ENCODE measurements at places on chromosomes 6 and 20.
A peak's percentile ranks its signal among the peaks of the same experiment; 100 is the strongest.

DNA sequence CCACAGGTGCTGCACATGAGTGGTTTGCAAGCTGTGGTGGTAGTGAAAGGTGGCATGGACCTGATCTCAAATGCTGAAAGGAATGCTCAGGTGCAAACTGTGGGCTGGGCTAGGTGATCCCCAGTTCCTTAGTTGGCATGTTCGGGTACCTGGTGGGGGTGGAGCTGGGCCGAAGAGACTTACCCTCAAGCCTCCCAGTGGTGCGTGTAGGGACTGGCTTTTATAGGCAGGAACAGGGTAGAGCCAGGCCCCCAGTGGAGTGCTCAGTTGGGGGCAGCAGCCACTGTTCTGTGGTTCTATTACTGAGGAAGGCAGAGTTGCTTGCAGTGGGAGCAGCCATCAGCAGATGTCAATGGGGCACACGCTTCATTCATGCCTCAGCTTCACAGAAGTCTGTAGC, 399.8 kb downstream of the HTR1B start:
- DNase-seq: no peak

- DNase-seq: no peak
These were observed 253.2 kb downstream of the SOX4 start for GRCh38 chr6:21846541-21847451.

DNA sequence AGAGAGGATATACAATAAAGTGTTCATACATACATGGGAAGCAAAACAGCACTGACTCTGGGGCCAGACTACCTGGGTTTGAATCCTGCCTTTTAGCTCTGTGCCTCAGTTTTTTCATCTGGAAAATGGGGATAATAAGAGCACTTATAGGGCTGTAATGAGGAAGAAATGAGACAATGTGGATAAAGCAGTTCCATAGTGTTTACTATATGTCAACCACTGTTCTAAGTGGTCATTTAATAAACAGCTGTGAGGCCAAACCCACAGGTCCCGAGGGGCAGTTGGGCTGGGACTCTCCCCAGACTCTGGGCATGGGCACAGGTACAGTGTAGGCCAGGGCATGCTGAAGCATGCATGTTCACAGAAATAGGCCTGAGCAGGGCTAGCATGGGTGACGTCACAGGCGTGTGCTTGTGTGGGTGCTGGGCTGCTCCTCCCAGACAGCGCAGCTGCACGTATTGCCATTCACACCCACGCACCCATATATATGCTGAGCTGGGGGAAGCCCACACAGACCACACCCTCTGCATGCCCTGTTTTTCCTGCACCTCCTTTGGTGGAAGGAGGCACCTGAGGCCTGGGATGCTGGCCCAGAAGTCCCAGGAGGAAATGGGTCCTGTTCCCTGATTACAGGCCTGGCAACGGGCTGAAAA, 3.5 kb upstream of the PLCG1 start:
- peak; percentile 29 for DNase-seq

DNA sequence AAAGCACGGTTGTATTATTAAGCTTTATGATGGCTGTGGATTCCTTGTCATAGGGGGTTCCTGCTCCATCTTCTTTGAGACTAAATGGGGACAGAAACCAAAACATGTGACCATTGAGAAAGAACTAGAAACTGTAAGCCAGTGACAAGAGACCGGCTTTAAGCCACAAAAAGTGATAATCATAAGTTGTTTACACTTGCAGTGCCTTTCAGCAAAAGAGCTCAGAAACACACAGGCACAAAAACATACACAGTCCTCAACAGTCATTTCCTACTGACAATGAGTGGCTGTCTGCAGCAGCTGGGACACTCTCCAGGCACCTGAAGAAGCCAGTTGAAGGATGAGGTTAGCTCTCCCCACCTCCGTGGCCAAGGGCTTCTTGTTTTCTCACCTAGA, 20.0 kb upstream of the UBE2J1 start:
- no peak for DNase-seq

DNA sequence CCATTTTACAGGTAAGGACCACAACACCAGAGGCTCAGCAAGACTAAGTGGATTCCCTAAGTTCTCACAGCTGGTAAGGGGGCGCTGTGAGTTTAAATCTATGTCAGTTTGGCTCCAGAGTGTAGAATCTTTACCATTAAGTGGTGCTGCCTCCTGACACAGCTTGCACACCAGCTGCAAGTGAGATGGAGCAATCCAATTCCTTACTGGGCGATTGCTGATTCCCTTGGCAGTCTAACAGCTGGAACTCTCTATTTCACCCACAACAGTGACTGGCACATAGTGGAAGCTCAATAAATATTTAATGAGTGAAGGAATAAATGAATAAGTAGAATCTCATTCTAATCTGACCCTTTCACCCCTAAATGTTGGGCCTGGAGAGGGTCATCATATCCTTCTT, 176.7 kb downstream of the CLIC5 start:
- DNase-seq: no peak

DNA sequence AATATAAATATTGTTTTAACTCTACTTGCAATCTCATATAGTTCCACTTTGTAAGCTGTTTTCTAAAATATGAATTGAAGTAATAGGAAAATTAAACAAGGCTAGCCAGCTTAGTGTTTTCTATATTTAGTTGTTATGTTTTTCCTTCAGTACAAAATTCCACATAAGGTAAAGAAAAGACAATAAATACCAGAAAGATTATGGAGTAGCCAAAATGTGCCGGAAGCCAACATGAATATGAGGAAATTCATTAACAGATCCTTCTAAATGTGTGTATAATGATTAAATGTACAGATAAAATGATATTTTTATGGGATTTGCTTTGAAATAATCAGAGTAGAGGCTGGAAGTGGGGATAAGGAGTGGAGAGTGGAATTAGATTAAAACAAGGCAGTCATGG, 52.5 kb upstream of the COL21A1 start:
- DNase-seq: no peak

GRCh38 chr6:36492092-36492491, 49.3 kb downstream of the KCTD20 start:
- no peak for DNase-seq

DNA sequence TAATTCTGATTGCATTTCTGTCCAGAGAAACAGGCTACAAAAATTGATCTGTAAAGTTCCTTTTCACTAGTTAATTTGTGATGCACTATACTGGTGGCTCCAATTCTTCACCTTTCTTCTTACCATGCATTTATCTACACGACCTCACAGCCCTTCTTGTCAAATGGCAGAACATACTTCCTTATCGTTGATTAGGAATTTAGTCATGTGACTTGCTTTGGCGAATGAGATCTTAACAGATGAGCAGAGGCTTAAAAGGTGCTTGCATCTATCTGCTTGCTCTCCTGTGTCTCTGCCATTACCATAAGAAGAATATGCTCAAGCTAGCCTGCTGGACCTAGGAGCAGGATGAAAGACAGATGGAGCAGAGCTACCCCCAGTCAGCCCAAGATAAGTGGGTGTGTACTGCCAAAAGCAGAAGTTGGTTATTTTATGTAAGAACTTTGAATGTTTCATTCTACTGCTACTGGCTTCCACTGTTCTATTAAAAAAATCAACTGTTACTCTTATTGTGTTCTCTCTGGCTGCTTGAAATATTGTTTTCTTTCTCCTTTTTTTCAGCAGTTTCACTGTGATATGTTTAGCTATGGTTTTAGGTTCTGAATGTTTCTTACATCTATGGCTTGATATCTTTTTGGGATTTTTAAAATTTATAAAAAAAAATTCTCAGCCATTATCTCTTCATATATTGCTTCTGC, 40.2 kb upstream of the RBM24 start:
- no peak for DNase-seq

GRCh38 chr6:159902620-159903019, 11.8 kb downstream of the MAS1 start:
- DNase-seq: no peak

GRCh38 chr20:47319517-47320252, 36.8 kb downstream of the ZMYND8 start:
- DNase-seq: no peak

DNA sequence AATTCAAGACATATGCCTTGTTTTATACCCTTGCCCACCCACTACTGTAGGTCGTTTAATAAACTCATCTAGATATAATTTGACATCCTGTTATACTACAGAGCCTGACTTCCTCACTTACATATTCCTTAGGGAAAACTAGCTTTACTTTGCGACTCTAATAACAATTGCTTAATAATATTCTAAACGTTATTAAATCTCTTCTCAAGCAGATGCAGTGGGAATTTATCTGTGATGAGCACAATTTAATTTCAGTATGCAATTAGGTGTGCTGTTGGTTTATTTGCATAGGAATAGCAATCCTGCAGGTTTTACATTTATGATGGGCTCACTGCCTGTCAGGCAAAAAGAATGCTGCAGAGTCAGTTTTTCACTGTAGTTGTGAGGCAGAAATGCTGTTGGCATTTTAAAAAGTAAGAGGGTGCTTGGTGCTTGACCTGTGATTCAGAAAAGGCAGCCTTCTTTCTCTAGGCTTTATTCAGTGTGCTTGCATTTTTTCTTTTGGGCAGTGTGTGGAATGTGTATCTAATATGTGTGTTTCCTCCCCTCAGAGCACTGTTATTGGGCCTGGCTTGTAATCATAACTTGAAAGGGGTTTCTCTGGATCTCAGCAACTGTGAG, 152.3 kb upstream of the SCGN start:
- DNase-seq: no peak

- no peak for DNase-seq
These were observed 1.5 kb upstream of the C20orf144 start for GRCh38 chr20:33660685-33661058.

DNA sequence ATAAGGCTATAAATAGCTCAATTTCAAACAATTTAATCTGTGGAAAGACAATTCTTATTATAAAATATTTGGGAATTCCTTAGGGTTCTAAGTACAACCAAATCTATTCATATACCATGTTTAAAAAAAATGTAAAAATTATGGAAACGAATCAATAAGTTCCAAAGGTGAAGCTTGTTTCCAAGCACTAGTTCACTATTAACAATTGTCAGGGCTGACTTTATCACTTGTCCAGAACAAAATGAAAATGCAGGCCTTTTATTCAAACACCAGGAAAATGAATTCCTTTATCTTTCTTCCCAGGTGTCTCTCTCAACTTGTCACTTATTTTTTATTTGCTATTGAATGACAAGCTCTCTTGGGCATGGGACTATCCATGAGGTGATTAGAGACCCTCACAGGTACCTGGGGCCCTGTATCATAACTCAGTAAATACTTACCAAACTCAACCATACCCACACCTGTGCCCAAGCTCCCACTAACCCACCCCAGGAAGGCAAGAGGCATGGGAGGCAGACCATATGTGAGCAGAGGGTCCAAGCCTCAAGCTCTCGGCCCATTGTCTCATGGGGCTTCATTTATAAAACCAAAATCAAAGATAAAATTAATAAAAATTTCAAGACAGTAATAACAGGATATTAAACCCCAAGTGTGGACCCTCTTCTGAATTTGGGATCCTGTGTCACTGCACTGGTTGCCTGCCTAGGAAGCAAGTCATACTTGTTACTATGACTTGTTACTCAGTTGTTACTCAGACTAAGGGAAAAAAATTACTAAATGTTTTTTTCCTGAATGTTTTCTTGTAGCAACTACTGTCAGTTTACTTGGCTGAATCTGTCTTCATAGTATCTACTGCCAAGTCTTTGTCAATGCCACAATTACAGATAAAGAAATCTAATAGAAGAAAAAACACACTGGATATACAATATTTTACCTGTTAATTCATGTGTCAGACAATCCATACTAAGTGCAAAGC, 54.7 kb downstream of the PTPRK start:
- no peak for DNase-seq

GRCh38 chr6:10393544-10394225, 21.2 kb downstream of the TFAP2A start:
- no peak for DNase-seq

DNA sequence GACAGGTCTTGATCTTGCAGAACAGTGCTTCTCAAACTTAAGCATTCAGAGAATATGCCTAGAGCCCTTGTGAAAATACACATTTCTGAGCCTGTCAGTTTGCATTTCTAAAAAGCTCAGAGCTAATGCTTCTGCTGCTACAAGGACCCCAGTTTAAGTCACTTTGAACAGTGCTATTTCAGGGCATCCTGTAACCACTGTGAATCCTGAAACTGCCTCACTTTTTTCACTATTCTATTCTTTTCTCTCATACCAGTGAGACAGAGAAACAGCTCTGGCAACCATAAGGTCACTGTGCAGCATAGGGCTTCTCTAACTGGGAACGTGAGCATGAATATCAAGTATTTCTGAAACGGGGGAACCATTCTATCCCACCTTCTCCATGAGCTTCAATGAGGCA, 51.2 kb downstream of the LGSN start:
- DNase-seq: no peak

- DNase-seq: no peak
These were observed 1152.3 kb upstream of the GJE1 start for GRCh38 chr6:140980265-140980887.

GRCh38 chr6:123520217-123520616, 116.5 kb downstream of the TRDN start:
- no peak for DNase-seq

DNA sequence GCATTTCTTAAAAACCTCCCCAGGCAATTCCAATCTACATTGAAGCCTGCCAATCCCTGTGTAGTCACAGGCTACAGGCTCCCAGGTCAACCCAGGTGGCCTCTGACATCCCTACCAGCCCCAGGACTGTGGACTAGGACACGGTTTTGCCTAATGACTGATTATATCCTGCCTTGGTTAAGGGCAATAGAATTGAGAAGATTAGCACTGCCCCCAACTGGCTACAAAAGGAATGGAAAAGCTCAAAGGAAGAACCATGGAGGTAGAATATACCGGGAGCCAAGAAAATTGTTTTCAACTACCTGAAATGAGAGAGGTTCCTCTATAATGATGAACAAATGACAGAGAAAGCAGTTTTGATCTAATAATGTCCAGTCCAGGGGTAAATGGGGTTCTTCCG, 421.1 kb upstream of the AGPAT4 start:
- no peak for DNase-seq

- DNase-seq: no peak
These were observed 16.2 kb upstream of the HLA-G start for GRCh38 chr6:29811377-29811776.

- no peak for DNase-seq
These were observed 47.5 kb downstream of the TRAM2 start for GRCh38 chr6:52529311-52529710.

GRCh38 chr6:1136415-1136774, 175.5 kb upstream of the FOXQ1 start:
- no peak for DNase-seq

GRCh38 chr6:40912158-40912946, 126.7 kb downstream of the UNC5CL start:
- no peak for DNase-seq

DNA sequence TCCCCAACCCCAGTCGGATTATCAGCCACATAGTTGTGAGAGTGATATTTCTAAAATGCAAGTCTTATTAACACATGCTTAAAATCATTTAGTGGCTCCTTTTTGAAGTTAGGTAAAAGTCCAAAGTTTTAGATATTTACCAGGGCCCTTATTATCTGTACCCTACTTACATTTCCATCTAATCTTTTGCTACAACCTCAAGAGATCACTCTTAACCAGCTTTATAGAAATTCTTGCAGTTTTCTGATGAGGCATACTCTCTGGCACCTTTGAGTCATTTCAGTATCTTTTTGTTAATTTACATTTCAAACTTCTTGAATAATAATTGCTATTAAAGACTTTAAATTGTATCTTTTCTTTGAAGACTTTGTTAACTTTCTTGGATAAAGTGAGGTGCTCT, 453.3 kb downstream of the RFPL4B start:
- no peak for DNase-seq
